ENCODE measurements at places on chromosomes 3 and 15.

- DNase-seq, result no peak
Observed at GRCh38 chr3:13235079-13235478, 161.8 kb upstream of the IQSEC1 start.

DNA sequence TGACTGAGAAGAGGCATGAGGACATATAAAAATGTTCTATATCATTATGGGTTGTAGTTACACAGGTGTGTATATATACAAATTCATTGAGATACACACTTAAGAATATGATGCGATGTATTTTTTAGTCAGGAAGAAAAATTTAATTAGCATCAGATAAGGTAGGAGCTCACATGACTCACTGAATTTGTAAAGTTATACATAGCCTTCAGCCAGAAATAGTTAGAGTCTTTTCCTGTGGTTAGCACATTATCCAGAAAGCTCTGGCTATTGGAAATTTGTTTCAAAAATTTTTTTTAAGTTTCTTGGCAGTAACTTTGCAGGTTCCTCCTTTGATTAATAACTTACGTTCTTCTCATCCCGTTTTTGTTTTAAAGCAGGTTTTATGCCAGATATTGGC, 88.6 kb downstream of the STT3B start:
- DNase-seq, result no peak

- DNase-seq, result no peak
Observed at GRCh38 chr15:63324770-63325169, 47.4 kb downstream of the APH1B start.

GRCh38 chr3:42836150-42837123, 27.2 kb downstream of the ACKR2 start:
- DNase-seq, result no peak

DNA sequence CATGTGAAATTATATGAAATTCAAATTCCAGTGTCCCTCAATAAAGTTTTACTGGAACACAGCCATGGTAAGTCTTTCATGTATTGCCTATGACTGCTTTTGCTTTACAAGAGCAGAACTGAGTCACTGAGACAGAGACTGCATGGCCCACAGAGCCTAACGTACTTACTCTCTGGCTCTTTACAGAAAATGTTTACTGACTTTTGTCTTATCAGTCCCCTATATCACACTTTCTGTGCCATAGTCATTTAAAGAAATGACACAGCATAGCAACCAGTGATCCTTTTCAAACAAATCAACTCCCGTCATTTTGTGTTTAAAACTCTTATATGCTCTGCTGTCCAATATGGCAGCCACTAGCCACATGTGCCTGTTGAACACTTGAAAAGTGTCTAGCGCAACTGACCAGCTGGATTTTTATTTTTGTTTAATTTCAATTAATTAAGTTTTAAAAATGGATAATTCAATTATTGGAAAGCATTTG, 129.7 kb upstream of the CDIN1 start:
- no peak for DNase-seq

DNA sequence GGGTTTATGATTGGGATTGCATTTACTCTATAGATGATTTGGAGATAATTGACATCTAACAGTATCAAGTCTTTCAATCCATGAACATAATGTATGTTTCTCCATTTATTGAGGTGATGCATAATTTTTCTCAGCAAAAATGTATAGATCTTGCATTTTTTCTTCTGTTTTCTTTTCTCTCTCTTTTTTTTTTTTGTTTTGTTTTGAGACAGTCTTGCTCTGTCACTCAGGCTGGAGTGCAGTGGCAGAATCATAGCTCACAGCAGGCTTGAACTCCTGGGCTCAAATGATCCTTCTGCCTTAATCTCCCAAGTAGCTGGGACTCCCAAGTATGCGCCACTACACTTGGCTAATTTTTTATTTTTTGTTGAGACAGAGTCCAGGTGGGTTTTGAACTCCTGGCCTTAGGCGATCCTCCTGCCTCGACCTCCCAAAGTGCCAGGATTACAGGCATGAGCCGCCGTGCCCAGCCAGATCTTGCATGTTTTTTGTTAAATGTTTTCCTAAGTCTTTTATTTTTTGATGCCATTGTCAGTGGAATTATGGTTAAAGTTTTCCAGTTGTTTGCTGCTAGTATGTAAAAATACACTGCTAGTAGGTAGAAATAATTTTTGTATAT, 3.1 kb downstream of the LMLN start:
- DNase-seq, result no peak

- no peak for DNase-seq
Observed at GRCh38 chr15:74233851-74234597, 2.1 kb upstream of the CCDC33 start.

GRCh38 chr3:31465999-31466398, 66.7 kb upstream of the STT3B start:
- DNase-seq, result no peak

- DNase-seq, result no peak
Observed at GRCh38 chr15:64636556-64636955, 138.8 kb downstream of the RBPMS2 start.

GRCh38 chr3:161366094-161366493, 5.2 kb downstream of the SPTSSB start:
- DNase-seq, result no peak

- no peak for DNase-seq
Observed at GRCh38 chr3:195110647-195111318, 160.2 kb downstream of the XXYLT1 start.

DNA sequence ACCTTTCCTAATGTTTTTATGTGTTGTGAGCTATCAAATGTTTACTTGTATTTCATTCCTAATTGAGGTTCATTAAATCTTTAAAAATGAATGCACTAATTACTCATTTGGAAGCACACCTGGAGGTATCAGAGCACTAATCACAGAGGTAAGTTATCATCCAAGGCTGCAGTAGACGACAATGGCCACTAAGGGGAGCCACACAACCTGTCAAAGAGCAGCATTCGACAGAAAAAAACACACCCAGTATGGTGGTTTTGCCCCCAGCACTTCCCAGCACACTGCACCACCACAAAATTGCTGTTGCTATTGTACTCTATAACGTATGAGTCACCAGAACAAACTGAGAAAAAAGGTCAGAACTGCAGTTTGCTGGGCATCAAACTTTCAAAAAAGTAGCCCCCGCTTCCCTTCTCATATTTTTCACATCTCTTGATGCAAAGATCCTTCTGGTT, 205.9 kb upstream of the IGF1R start:
- DNase-seq, result peak; percentile 63

DNA sequence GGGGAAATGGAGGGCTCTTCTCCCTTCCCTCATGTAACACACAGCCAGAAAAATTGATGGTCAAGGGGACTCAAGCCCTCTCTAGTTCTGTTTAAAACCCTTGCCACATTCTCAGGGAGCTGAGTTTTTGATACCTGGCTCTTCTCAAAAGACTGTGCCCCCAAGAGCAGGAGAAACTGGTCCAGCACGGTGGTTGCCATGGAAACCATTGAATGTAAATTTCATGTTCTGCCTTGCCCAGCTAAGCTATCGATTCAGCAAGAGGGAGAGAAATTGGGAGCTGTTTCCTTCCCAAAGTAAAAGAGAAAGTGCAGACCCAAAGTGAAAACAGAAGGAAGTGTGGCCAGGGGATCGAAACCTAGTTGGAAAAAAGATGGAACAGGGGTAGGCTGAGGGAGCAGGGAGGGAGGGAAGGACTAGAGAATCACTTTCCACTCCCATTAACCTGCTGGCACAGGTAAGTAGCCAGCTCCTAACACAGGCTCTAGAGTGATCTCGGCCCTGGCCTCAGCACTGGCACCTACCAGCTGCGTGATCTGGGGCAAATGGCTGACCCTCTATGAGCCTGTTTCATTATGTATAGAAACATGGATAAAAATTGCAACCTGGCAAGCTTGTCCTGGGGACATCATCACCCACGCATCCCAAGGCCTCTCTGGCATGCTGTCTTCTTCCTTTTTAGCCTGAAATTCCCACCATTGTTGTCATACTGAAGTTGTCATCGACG, 140.9 kb downstream of the TPRA1 start:
- no peak for DNase-seq

GRCh38 chr15:96130734-96131133, 199.8 kb upstream of the NR2F2 start:
- DNase-seq, result no peak

GRCh38 chr3:54563501-54564200, 364.2 kb downstream of the LRTM1 start:
- DNase-seq, result no peak

DNA sequence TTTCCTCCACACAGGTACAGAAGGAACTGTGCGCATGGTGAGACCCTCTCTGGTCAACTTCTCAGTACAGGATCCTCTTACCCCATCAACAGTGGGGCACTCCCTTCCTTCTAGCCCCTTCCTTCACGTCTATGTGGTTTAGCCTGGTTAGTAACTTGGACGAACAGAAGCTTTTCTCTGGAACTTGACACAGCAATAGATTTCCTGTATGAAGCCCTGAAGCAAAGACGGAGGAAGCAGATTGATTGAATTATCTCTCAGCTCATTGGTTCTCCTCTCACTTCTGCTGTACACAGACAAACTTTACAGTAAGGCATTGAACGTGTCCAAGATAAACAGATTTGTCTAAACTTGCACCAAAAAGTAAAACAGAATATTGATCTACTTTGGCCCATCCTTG, at the start of gene CD200R1:
Gene CD200R1 (minus strand): TSS at position 210 of the 400 bp plus-strand sequence. CDS start 246 bp downstream, outside the sequence.
- DNase-seq, result no peak

DNA sequence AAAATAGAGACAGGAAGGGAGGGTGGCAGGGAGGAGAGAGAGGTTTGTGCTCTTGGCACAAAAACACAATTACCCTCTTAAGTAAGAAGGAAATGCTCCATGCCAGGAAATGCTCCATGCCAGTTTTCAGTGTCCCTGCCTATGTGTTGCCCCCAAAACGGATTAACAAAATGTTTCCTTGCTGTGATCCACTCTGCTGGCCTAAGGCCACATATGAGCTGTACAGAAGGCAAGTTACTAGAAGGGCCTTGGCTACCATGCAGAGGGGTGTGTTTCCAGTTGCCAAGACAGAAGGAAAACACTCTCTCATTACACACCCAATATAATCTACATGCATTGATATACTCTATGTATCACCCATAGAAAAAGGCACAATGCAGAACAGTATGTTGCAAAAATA, 98.2 kb upstream of the PTPRG start:
- DNase-seq, result no peak

DNA sequence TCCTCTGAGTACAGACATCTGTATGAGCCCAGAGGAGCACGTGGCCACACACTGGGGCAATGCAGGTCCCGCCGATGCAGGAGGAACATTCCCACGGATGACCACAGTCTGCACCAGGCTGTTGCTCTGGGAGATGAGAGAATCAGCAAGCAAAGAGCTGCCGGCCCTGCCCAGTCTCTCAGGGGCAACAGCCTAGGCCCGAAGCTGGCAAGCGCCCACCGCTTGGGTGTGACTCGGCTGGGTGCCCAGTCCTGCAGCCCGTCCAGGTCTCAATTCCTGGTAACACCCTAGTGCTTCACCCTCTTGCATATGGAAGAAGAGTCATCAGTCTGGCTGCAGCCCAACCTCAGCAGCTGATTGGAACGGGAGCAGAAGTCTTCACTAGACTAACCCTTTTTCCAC, 153.7 kb upstream of the HES1 start:
- no peak for DNase-seq

- no peak for DNase-seq
Observed at GRCh38 chr3:47013231-47013630, 33.8 kb downstream of the NBEAL2 start.

DNA sequence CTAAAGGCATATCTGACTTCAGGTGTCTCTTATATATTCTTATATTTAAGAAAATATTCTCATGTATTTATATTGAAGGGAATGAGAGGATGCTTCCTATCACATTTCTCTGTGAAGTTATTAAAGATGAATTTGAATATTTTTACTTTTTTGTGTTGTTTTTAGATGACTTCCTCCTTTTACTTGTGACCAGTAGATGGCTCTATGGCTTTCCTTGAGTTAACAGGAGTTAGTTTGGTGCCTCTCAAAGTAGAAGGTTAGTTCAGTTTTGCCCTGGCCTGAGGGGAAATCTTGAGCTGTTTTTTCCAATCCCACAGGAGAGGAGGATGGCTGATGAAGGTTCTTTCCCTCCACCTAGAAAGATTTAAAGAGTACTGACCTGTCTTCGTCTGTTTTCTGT, 80.7 kb downstream of the SQOR start:
- DNase-seq, result no peak

DNA sequence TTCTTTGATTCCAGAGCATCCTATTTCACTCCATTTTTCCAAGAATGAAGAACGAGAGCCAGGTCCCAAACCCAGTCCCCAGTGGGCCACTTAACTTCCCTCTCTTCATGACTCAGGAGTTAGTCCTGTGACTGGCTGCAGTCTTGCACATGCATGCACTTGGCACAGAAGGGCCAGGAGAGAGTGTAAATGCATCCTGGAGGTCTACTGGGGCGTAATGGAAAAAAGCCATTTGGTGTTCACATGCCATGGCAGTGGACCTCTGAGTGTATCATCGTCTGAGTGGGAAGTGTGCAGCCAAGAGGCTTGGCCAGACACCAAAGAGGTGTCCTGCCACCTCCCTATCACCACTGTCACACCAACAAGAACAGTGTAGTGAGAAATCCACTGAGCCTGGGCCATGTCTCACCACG, 15.1 kb upstream of the RFTN1 start:
- no peak for DNase-seq

GRCh38 chr3:156417559-156418132, 137.3 kb downstream of the SSR3 start:
- no peak for DNase-seq

DNA sequence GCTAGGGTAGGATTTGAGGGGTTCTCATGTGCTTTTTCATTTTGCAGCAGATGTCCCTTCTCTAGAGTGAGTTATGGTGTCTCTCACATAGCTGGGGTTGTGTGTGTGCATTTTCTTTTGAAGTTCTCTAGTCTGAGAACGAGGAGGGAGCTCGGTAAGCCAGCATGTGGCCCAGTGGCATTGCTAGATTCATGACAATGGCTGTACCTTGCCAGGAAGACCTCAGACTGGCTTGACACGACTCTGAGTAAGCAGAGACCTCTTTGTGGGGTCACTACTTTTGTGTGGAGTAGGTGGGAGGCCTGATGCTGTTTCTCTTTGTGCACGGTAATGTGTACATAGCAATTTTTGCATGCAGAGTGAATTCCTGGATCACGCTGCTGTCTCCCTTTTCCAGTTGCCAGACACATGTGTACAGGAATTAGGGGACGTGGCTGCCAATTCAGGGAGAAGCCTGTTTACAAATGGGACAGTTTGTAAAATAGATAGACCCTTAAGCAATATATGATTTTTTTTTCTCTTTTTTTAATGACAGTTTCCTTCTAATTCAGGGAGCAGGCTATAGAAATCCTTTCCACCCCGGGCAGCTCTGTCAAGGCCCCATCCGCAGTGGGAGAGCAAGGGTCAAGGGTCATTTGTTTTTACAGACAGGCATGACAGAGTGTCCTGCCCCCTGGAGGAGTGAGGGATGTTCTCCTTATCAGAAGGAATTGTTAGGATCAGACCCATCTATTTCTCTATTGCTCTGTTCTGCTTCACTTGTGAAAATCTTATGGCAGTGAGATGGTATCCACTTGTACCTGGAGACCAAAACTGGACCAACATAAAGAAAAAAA, 4.6 kb downstream of the CACNA1D start:
- DNase-seq, result no peak

- no peak for DNase-seq
Observed at GRCh38 chr3:149152420-149152819, 23.0 kb downstream of the HPS3 start.
